ENCODE measurements at places on chromosomes 1 and 21.

GRCh38 chr1:38073534-38074301 is 27.1 kb upstream of the POU3F1 start:
- DNase-seq, result no peak

- peak; percentile 5 for DNase-seq
These were observed 1019.6 kb downstream of the PLA2G4A start for GRCh38 chr1:187848321-187848720.

GRCh38 chr1:95311014-95311413 is 77.0 kb downstream of the RWDD3 start:
- DNase-seq, result no peak

DNA sequence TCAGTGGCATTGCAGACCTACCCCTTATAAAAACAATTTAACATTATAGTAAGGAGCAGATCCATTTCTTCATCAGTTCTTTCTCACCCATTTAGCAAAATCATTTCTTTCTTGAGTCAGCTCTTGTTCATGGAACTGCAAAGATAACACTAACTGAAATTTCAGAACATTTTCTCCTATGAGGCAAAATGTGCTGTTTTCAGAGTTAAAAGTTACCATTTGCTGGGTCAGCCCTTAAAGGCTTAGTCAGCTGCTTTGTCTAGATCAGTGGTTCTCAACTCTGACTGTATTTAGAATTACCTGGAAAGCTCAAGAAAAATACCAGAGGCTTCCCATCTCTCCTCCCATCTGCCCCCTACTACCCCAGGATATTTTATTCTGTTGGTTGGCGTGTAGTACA is 12.2 kb downstream of the METTL13 start:
- no peak for DNase-seq

DNA sequence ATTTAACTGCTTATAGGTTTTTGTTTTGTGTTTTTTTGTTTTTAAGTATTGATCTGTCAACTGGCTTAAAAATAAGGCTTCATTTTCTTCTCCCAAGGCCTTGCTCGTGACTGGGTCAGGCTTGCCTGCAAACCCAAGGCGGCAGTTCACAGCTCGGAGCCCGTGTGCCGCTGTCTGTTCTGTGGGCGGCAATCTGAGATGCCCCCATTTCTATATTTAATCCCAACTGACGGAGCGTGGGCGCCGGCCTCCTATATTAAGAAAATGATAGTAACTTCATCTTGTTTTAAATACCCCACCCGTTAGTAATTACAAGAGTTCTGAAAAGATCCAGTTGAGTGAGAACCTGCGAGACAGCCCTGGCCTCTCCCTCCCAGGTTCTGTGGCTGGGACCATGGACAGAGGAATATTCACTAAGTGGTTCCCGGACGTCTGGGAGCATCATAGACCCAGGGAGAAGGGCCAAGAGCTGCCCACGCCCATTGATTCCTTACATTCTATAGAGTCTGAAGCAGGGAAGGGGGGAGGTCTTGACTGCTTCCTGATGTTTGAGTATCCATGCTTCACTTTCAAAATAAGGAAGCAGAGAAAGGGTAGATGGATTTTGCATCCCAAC is 42.6 kb upstream of the GPR153 start:
- no peak for DNase-seq

- peak; percentile 31 for DNase-seq
These were observed 5.4 kb downstream of the TFF3 start for GRCh38 chr21:42309753-42310213.

DNA sequence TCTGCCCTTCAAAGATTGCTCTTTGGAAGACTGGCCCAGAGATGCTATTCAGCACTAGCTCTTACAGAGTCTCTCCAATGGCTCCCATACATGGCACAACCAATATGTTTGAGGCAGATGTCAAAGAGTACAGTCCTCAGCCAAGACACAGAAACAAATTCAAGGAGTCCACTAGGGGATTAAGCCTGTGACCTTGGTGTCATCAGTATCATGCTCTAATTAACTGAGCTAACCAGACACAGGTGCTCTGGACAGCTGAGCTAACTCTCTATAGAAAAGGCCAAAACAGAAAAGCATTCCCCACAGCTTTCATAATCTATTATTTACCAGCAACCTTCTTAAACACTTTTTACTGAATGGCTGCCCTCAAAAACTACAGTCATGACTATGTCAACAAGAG is 666.0 kb upstream of the PLXNA2 start:
- DNase-seq, result no peak

- no peak for DNase-seq
These were observed 60.6 kb downstream of the NFIA start for GRCh38 chr1:61142726-61143500.

- DNase-seq, result no peak
These were observed 144.1 kb downstream of the TRABD2B start for GRCh38 chr1:47853059-47853458.

DNA sequence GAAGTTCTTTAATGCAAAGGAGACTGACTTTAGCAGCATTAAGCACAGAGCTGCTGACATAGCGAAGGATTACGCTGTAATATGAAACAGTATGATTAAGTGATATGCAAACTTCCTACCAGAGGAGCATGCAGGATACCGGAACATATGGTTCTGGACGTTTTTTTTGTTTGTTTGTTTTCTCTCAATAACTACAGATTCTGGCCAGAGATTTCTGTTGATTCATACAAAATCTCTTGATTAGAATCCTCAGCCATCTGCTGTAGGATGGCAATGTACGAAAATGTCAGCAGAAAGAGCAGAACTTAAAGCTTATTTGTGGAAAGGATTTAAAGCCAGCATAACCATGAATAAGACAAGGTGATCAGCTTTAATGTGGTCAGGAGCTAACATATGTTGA is 970.7 kb downstream of the KCNT2 start:
- DNase-seq, result no peak

DNA sequence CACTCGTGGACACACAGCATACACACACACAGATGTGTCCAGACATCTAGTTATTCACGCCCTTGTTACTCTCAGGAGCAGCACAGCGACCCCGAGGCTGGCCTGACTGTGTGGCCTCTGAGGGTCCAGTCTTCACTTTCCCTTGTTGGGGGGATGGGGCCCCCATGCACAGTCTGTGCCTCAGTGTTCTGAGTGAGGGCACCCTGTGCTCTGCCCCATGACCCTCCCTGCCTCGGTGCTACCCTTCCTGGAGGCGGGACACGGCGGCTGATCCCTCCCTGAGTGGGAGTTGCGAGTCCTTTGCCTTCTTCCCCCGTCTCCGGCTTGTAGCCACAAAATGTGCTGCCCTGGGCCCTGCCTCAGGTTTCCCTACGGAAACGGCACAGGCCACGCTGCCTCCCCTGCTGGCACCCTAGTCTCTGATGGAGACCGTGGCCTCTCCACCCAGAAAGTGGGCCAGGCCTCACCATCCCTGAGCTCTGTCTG is 8.6 kb downstream of the CSTB start:
- no peak for DNase-seq

DNA sequence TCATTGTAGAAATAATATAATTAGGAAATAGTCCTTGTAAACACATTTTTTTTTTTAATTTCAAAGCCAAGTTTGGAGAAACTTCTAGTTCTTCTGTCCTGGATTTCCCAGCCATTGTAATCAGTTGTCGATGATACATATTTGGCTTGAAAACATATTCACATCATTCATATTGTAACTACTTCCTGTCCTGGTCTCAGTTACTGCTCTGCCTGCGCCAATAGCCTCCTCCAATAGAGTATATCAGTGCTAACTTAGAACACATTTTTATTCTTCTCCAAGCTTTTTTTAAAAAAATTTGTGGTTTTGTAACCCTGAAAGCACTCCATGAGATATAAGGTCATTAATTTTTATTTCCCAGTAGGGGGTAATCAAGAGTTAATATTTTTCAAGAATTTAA is 46.1 kb upstream of the FMO2 start:
- DNase-seq, result peak; percentile 61

DNA sequence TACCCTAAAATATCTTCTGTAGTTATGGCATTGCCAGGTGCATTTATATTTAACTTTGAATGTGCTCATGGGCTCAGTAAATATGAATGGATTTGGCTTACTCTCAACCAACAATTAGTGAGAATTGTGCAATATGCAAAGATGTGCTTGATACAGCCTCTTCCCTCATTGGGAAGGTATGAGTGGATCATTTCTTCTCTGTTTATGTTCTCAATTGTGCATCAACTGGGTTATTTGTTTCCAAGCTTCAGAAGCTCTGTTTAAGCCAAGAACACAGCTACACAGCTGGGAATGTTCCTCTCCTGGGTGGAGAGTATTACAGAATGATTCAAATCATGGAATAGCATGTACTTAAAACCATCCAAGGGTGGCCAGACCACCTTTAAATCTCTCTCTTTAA is 17.6 kb upstream of the MAP1LC3C start:
- no peak for DNase-seq

DNA sequence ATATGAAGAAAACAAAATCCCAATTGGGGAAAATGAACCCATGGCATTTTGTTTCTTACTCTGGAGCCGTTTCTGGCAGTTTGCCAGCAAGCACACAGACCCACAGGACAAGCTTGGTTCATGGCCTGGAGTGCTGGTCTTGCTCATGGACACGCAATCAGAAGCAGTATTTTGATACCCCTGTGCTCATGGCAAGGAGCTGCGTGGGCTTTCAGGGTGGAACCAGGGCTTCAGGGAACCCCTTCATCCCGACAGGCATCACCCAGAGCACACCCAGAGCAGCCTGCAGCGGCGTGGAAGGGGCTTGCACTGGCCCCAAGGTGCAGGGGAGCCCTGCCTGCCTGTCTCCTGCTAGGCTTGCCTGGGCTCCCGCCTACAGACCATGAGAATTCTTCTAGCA is 45.4 kb upstream of the PCBP3 start:
- DNase-seq, result no peak

- no peak for DNase-seq
These were observed 85.5 kb upstream of the VANGL1 start for GRCh38 chr1:115556236-115556635.

GRCh38 chr1:162074276-162075005 is 5.0 kb downstream of the NOS1AP start:
- no peak for DNase-seq
